ENCODE measurements at places on chromosomes 2 and 18. TPM values are rescaled to one million over a fixed set of nuclear protein-coding genes. Genes with fewer than 3 reads are reported as not detected.

The FLACC1 gene
- 5.4 TPM for total RNA-seq

The PSME4 gene
- total RNA-seq = 42.2 TPM

The PRKAG3 gene
- total RNA-seq = 0.49 TPM

The GPBAR1 gene
- 0.94 TPM for total RNA-seq

The ATP8B1 gene
- total RNA-seq = 10.5 TPM

The VIT gene
- total RNA-seq = 67.9 TPM

The RNF125 gene
- total RNA-seq = 8.5 TPM

The ANKRD53 gene
- total RNA-seq = 2.2 TPM

The STEAP3 gene
- 9.1 TPM for total RNA-seq

The MROH2A gene
- not detected for total RNA-seq

DNA sequence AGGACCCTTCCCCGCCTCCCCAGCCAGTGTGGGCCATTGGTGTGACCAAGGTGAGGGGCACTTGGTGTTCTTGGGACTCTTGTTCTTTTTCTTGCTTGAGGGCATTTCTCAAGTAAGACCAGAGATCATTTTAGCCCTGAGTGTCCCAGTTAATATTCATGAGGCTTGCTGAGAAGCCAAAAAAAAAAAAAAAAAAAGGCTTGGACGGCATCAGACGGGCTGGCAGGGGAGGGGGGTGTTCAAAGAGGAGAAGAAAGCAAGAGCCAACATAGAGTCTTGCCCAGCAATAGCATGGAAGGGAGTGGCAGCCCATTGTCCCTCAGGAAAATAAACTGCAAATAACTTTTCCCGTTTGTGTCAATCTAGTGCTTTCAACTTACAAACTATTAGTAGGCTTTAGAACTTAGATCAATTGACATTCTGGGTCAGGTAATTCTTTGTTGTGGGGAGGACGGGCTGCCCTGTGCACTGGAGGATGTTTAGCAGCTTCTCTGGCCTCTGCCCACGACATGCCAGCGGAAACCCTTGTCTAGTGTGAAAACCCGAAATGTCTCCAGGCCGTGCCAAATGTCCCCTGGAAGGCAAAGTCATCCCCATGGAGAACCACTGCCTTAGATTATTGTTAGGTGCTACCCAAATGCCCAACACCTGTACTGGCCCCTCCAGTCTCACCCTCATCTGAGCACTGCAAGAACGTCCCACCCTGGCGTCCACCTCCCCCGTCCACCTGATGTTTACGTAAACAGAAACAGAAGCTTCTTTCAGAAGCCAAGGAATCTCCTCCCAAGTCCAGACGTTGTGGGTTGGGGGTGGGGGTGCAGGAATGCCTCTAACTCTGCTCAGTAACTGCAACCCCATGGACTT, 163.4 kb downstream of the BCL2 start:
- no peak for DNase-seq

- no peak for DNase-seq
Observed at GRCh38 chr2:167335541-167335992, 447.3 kb downstream of the XIRP2 start.

- no peak for DNase-seq
Observed at GRCh38 chr2:26756337-26756736, 7.7 kb upstream of the SLC35F6 start.

GRCh38 chr18:54557958-54558357, 33.1 kb upstream of the DYNAP start:
- DNase-seq = no peak

- no peak for DNase-seq
Observed at GRCh38 chr2:72089537-72089936, 58.1 kb downstream of the CYP26B1 start.

DNA sequence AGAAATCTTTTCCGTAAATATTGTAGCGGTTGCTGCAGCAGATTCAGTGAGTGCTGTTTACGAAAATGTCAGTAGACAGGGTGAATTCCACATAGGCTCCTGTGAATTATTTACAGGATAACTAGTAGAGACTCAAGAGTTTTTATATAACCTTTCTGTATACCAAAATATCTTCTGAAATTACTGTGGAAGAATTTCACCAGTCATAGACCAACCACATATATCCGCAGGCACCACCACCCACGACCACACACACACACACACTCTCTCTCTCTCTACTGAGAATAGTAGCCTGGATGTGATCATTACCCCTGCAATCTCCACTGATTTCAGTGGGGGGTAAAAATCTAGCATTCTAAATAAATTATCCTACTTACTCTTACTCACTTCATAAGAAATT, 341.8 kb downstream of the RBM43 start:
- DNase-seq = no peak

- DNase-seq = no peak
Observed at GRCh38 chr2:176157499-176158185, 535 bp downstream of the HOXD3 start.

DNA sequence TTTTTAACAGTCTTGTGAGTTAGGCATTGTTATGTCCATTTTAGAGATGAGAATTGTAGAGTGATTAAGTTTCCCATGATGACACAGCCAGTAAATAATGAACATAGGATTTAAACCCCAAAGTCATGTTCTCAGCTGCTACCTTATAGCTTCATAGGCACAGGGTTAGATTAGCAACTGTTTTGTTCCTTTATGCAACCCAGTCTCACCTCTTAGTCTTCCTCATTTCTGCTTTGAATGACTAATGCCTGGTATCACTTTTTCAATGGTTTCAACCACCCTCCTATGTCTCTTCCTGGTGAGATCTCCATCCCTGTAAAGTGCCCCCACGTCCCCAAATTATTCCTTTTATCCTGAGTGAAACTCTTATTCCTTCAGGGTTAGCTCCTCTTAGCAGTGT, 44.3 kb downstream of the MFSD6 start:
- DNase-seq = no peak

GRCh38 chr2:219300022-219300421, 9.2 kb downstream of the PTPRN start:
- DNase-seq = no peak

DNA sequence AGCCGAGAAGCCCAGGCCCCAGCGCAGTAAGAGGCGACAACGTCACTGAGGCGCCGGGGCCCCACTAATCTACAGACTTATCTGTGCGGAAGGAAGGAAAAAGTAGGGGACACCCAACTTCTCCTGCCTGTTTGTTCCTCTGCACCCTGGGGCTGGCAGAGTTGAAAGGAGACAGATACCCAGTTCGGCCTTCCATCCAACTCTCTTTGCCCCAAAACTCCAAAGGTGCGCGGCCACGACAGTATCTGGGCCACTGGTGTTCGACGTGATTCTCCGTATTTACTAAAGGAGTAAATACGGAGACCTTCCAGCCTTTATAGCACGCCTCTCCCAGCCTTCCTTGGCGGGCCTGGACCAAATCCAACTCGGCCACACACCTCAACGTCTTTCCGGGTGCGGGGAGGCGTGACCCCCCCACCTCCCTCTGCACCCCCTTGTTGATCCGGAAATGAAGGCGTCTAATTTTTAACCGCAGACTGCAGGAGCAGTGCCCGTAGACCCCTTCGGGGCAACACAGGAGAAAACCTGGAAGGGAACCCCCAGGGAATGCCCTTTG, 1.6 kb downstream of the SMAD7 start:
- peak; percentile 75 for DNase-seq

GRCh38 chr2:169818241-169818640, 6.5 kb downstream of the METTL5 start:
- no peak for DNase-seq

GRCh38 chr2:222710736-222711135, 39.3 kb downstream of the MOGAT1 start:
- DNase-seq = no peak

GRCh38 chr2:76000425-76000824, 289.7 kb upstream of the GCFC2 start:
- DNase-seq = no peak

GRCh38 chr2:200347301-200347700, 40.8 kb downstream of the SPATS2L start:
- DNase-seq = no peak

- DNase-seq = no peak
Observed at GRCh38 chr18:23166891-23167541, 31.7 kb downstream of the CABLES1 start.

DNA sequence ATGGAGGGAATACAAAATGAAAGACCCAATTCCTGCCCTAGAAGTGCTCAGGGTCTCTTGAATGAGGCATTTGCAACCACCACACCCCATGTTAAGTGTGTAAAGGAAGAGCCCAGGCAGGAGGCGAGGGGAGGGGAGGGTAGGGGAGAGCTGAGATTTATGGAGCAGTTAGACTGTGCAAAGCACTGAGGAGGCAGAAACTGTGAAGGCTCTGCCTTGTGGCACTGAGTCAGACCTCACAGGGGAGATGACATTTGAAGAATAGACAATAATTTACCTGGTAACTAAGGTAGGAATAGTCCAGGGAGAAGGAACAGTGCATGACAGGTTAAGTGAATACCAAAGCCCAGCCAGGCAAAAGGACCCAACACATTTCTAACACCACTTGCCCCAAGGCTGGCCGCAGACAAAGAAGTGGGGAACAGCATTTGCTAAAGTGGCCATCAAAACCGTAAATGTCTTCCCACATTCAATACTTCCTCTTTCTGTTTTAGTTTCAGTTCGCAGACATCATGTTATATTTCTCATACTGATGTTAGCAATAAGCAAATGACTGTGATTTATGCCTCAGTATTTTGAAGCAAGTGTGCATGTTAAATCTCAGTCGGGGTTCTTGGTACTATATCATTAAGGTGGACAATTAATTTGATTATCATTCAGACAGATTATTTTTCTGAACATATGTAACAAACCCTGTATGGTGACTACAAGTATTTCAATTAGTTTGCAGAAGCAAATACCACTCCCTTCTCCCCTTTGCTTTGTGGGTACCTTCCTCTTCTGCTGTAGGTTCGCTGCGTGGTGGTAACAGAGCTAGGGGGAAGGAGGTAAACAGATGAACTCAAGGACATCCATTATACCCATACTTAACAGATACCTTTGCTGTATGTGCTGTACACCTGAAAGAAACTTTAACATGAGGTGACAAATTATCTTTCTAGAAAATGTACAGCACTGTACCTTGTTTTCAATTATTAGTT, 27.5 kb downstream of the CDH20 start:
- no peak for DNase-seq

DNA sequence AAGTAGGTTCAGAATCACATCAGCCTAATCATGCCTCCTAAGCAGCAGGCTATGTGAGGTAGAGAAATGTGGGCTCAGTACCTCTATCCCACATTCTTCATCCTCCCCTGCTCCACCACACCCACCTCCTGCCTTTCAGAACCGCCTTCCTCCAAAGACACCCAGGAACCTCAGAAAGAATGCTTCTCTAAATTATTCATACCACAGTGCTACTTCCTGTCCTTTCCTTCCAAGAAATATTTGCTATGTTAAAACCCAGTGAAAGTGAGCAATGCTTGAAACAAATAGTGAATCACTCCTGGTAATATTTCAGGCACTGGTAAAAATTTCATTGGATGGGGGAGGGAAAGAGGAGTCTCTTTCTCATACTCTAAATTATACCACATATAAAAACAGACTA, 24.0 kb upstream of the CREB1 start:
- no peak for DNase-seq

- DNase-seq = no peak
Observed at GRCh38 chr2:191927991-191928390, 81.1 kb upstream of the CAVIN2 start.

DNA sequence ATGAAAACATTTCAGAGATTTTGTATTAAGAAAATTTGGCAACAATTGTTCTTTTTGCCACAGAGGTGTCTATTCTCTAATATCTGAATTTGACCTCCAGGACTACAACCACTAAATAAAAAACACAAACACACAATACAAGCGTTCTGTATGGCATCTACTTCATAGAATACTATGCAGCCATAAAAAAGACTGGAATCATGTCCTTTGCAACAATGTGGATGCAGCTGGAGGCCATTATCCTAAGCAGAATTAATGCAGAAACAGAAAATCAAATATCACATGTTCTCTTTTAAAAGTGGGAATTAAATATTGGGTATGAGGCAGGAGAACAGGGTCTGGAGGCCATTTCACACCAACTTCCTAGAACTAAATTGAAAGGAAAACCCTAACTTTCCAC, 19.5 kb downstream of the SLC25A12 start:
- DNase-seq = no peak

DNA sequence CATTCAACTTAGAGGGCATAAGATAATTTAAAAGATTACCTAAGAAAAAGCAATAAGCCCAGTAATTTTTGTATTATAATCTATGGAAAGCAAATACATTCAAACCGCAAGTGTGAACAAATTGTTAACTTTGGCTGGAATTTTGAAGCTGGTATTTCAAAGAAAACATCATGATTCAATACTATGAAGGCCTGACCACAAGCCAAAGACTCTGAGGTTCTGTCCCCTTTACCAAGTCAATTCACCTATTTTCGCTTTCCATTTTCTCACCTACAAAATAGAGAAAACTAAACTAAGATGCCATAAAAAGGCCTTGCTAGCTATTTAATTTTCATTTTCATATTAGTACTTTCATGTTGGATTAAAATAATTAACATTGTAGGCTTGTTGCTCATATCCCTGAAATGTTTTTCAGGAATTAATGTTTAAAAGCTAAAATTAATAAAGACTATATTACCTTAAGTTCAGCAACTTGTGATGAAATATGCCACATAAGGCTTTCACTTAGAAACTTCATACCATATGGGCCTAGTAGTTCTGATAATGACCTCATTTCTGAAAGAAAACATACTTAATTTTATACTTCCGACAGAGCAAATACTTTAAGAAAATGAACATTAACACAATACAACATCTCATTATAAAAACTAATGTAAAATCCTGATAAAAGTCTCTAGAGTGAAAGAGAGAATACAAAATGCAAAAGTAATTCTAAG, 85.7 kb upstream of the FRZB start:
- no peak for DNase-seq

GRCh38 chr2:109124982-109125592, 3.9 kb upstream of the SH3RF3 start:
- peak; percentile 66 for DNase-seq

DNA sequence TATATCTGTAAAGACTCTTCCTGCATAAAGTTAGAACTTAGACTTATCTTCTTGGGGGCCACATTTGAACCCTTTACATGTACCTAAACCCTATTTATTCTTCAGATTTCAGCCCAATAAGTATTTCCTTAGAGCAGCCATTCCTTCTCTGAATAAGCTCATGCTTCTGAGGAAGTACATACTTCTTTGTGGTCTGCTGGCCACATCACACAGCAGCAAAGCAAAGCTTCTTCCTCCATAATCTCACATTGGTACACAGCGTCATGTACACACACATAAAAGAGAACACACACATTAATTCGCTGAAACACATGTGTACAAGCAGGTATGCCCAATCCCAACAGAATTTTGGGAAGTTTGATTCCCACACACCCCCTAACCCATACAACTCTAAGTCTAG, 331.0 kb downstream of the CDH2 start:
- no peak for DNase-seq

- no peak for DNase-seq
Observed at GRCh38 chr2:197263077-197263476, 47.5 kb downstream of the ANKRD44 start.

- no peak for DNase-seq
Observed at GRCh38 chr2:29006092-29006979, 25.2 kb downstream of the TOGARAM2 start.

GRCh38 chr18:56309104-56309503, 329.3 kb downstream of the TXNL1 start:
- DNase-seq = no peak

- peak; percentile 65 for DNase-seq
Observed at GRCh38 chr2:217356781-217357180, 496.9 kb upstream of the TNP1 start.
